ENCODE measurements at places on chromosomes 6 and 20. TPM values are rescaled to one million over a fixed set of nuclear protein-coding genes. Genes with fewer than 3 reads are reported as not detected.
A peak's percentile ranks its signal among the peaks of the same experiment; 100 is the strongest.

Gene BTNL2
- total RNA-seq = not detected

Gene CALHM4
- total RNA-seq = not detected

Gene GPR63
- 1.6 TPM for total RNA-seq

Gene TUBB1
- not detected for total RNA-seq

Gene OPN5
- total RNA-seq = not detected

Gene ADGRF5
- not detected for total RNA-seq

Gene ULBP2
- 0.60 TPM for total RNA-seq

Gene RAET1L
- not detected for total RNA-seq

GRCh38 chr20:6395695-6396094 is 272.9 kb upstream of the FERMT1 start:
- H3K27me3 ChIP-seq = no peaks in the 10 kb centered on the region
- no peak overlapping the region for H3K27ac ChIP-seq
- H3K4me3 ChIP-seq = no peak overlapping the region
- H3K36me3 ChIP-seq = no peaks in the 10 kb centered on the region
- no peaks in the 10 kb centered on the region for H3K4me1 ChIP-seq
- DNase-seq = no peak

- no peak for DNase-seq
- peaks cover 3% of the 10 kb centered on the region for H3K27me3 ChIP-seq
- no peak overlapping the region for H3K27ac ChIP-seq
- H3K36me3 ChIP-seq = no peaks in the 10 kb centered on the region
Measured at GRCh38 chr6:159422041-159422984, 253.1 kb downstream of the FNDC1 start.

DNA sequence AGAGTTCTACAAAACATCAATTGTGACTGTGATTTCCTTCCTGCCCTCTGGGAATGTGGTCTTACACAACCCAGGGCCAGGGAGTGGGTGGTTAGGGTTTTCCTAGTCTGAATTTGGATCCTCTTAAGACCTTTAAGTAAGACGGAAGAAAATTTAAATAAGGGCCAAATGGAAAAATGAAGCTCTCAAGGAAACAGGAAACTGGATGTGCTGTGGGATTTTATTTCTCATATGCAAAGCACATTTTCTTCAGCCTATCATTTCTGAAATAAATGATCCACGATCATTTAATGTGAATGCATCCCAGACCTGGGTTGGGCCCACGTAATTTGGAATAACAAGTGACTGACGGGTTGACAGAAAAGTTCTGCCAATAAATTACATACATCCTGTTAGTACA is 243.6 kb downstream of the CLIC5 start:
- no peak overlapping the region for H3K27ac ChIP-seq
- no peaks in the 10 kb centered on the region for H3K36me3 ChIP-seq
- peaks cover 3% of the 10 kb centered on the region for H3K27me3 ChIP-seq
- H3K4me1 ChIP-seq = no peaks in the 10 kb centered on the region

DNA sequence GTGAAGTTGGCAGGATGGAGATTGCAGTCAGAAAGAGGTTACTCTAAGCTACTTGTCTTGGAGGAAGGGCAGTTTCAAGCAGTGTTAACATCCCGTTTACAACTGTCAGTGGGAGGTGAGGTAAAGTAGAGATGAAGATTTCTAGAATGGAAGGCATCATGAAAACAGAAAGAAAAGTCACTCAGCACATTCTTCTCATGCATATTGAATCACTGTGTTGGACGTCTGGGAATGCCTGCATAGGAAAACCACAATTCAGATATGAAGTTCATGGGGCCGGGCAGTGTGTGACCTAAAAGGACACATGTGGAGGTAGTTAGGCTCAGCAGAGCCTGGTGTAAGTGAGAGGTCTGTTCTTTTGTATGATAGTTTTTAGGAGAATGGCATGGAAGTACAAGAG is 73.5 kb upstream of the LAMP5 start:
- no peak for DNase-seq
- H3K27ac ChIP-seq = no peak overlapping the region
- no peak overlapping the region for H3K4me3 ChIP-seq
- no peaks in the 10 kb centered on the region for H3K4me1 ChIP-seq
- no peaks in the 10 kb centered on the region for H3K27me3 ChIP-seq

GRCh38 chr6:16518265-16518664 is 243.0 kb downstream of the ATXN1 start:
- no peak overlapping the region for H3K4me3 ChIP-seq
- DNase-seq = no peak
- H3K36me3 ChIP-seq = peaks cover 21% of the 10 kb centered on the region
- H3K27ac ChIP-seq = no peak overlapping the region
- no peaks in the 10 kb centered on the region for H3K27me3 ChIP-seq
- peaks cover 59% of the 10 kb centered on the region for H3K4me1 ChIP-seq

DNA sequence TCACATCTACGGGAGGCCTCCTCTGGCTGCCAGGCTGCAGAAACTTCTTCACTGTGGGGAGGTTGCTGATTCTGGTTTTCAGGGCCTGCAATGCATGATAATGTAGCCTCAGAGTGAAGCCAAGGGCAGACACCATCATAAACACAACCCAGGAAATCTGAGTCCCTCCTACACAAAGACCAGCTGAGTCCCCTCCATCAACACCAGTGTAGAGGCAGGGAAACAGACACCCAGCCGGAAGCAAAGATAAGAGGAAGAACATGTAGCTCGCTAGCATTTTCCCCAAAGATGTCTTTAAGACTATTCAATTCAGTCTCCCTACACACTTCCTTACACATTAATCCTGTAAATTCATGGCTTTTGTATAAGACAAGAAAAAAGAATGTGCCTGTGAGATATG is 23.6 kb downstream of the GSTA2 start:
- no peaks in the 10 kb centered on the region for H3K36me3 ChIP-seq
- no peak for DNase-seq
- H3K27ac ChIP-seq = no peak overlapping the region

GRCh38 chr6:7148100-7148822 is 40.5 kb downstream of the RREB1 start:
- peaks cover 2% of the 10 kb centered on the region for H3K36me3 ChIP-seq
- H3K27ac ChIP-seq = no peak overlapping the region
- H3K4me1 ChIP-seq = peaks cover 41% of the 10 kb centered on the region
- no peak for DNase-seq
- no peak overlapping the region for H3K4me3 ChIP-seq

- peaks cover 14% of the 10 kb centered on the region for H3K27me3 ChIP-seq
- H3K4me3 ChIP-seq = no peak overlapping the region
- H3K27ac ChIP-seq = no peak overlapping the region
- H3K36me3 ChIP-seq = no peaks in the 10 kb centered on the region
- DNase-seq = no peak
- H3K4me1 ChIP-seq = no peaks in the 10 kb centered on the region
Measured at GRCh38 chr20:20782755-20783154, 70.3 kb upstream of the RALGAPA2 start.

GRCh38 chr20:30816182-30816645 is 441.2 kb upstream of the DEFB115 start:
- no peak overlapping the region for H3K4me3 ChIP-seq
- H3K4me1 ChIP-seq = no peaks in the 10 kb centered on the region
- DNase-seq = no peak
- H3K27ac ChIP-seq = no peak overlapping the region

GRCh38 chr6:81789291-81789690 is 36.8 kb upstream of the TENT5A start:
- no peaks in the 10 kb centered on the region for H3K36me3 ChIP-seq
- no peak overlapping the region for H3K4me3 ChIP-seq
- H3K27me3 ChIP-seq = peaks cover 4% of the 10 kb centered on the region

- H3K36me3 ChIP-seq = no peaks in the 10 kb centered on the region
- H3K27me3 ChIP-seq = peaks cover 18% of the 10 kb centered on the region
- H3K4me3 ChIP-seq = no peak overlapping the region
Measured at GRCh38 chr20:59438201-59438600, 137.8 kb downstream of the EDN3 start.

- H3K4me3 ChIP-seq = no peak overlapping the region
- no peaks in the 10 kb centered on the region for H3K36me3 ChIP-seq
- DNase-seq = no peak
Measured at GRCh38 chr6:140684776-140685550, 1310.5 kb upstream of the CITED2 start.

- H3K36me3 ChIP-seq = peaks cover 41% of the 10 kb centered on the region
- no peak overlapping the region for H3K27ac ChIP-seq
- no peak for DNase-seq
Measured at GRCh38 chr6:135047336-135047735, 7.3 kb downstream of the HBS1L start.

- DNase-seq = no peak
- no peak overlapping the region for H3K4me3 ChIP-seq
- no peaks in the 10 kb centered on the region for H3K36me3 ChIP-seq
- peaks cover 16% of the 10 kb centered on the region for H3K27me3 ChIP-seq
Measured at GRCh38 chr20:54042021-54042420, 28.4 kb downstream of the BCAS1 start.

DNA sequence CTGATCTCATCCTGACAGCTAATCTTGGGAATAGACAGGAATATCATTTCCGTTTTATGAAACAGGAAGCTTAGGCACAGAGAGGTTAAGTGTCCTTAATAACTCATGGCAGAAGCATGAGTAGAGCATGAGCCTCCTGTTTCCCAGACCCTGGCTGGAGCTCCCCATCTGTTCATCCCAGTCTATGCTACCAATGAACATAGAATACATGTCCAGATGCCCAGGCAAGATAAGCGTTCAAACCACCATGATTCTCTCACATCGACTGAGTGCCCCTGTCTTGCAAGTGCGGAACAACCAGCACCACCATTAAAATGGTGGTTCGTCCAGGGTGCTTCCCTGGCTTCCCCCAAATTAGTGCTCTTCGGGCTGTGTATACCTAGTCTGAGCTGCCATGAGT is 217.1 kb downstream of the FARS2 start:
- no peak overlapping the region for H3K4me3 ChIP-seq
- no peaks in the 10 kb centered on the region for H3K27me3 ChIP-seq
- no peaks in the 10 kb centered on the region for H3K36me3 ChIP-seq
- DNase-seq = no peak

DNA sequence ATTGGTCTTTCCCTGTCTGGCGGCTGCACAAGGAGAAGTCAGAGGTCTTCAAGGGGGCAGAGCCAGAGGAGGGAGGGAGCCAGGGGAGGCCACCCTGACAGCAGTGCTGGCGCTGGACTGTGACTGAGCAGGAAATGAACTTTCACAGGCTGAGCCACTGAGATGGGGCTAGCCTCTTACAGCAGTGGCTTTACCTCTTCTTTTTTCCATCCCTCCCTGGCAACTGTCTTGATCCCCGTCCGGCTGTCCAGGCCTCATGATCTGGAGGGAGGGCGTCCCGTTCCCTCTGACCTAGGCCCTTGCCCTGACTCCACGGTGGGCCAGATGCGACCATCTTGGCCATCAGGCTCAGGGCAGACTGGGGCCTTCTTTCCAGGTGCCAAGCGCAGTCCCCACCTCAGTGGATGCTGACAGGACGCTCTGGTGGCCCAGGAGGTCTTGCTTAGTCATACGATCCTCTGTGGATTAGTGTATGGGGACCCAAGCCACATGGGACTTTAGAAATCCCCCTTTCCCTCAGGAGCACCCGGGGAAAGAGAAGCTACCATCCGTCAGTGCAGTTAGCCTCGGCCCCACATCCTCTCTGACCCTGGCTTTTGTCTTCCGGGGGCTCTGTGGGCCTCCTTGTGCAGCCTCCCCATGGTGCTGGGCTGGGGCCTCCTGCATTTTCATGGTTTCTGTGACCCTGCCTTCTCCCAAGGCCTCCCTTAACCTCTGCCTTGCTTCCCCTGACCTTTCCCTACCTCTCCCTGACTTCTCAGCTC is 57.4 kb upstream of the CCDC167 start:
- H3K4me3 ChIP-seq = no peak overlapping the region
- H3K27ac ChIP-seq = no peak overlapping the region
- peaks cover 18% of the 10 kb centered on the region for H3K27me3 ChIP-seq
- no peaks in the 10 kb centered on the region for H3K36me3 ChIP-seq
- peaks cover 21% of the 10 kb centered on the region for H3K4me1 ChIP-seq

DNA sequence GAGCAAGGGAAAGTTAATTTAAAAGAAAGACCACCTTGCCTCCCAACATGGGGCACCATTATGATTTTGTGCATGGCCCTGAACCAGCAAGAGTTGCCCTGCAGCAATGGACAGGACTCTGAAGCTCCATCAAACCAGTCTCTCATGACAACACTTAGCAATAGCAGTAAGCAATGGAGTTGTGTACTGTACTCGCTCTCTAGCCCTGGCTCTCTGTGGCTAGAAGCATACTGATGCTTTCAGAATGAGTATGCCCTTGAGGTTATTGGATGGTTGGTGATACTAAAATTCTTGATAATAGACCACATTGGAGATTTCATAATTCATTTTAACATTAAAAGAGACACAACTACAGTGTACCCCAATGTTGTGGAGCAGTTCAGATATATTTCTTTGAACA is 23.2 kb upstream of the LMBRD1 start:
- H3K27ac ChIP-seq = no peak overlapping the region
- no peaks in the 10 kb centered on the region for H3K27me3 ChIP-seq
- H3K4me3 ChIP-seq = no peak overlapping the region
- no peak for DNase-seq

DNA sequence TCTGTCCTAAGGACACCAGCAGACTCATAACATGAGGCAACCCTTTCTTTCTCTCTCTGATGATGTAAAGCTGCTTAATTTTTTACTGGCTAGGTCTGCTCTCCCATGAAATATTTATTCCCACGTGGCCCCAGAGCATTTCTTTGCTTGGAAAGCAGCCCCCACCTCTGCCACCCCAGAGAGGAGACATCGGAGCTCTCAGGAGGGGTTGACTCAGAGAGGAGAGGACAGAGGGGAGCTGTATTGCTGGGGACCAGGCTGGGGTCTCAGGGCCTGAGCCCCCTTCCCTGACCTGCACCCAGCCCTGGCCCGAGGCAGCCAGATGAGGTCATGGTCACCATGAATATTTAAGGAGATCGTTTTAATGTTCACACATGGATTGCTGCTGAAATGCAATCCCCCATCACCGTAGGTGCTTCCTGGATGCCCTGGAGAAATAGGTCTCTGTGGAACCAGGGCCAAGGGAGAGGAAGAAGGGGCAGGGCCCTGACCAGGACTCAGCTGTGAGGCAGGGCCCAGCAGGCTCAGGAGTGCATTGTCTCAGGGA is 117.5 kb downstream of the DLL1 start:
- H3K36me3 ChIP-seq = peaks cover 4% of the 10 kb centered on the region
- H3K4me3 ChIP-seq = no peak overlapping the region
- H3K27me3 ChIP-seq = peaks cover 4% of the 10 kb centered on the region
- H3K4me1 ChIP-seq = no peaks in the 10 kb centered on the region
- peak; percentile 9 for DNase-seq
- no peak overlapping the region for H3K27ac ChIP-seq

DNA sequence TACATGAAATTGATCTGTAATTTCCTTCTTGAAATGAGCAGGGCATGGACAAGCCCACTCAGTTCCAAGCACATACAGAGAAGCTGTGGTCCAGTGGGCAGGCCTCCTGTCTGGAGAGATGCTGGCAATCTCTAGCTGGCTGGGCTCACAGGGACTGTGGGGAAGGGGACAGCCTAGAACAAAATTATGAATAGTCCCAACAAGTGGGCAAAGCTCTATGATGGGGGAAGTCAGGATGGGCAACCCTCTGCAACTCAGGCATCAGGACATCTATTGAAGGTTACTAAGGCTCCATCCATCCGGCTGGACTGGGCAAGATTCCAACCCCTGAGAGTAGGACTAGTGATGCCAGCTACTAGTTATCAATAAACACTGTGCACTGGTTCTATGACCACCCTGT is 40.9 kb downstream of the TRERF1 start:
- H3K27me3 ChIP-seq = no peaks in the 10 kb centered on the region
- H3K4me3 ChIP-seq = no peak overlapping the region
- peaks cover 18% of the 10 kb centered on the region for H3K4me1 ChIP-seq
- peaks cover 8% of the 10 kb centered on the region for H3K36me3 ChIP-seq

GRCh38 chr6:37910998-37911397 is 91.5 kb downstream of the ZFAND3 start:
- DNase-seq = no peak
- H3K4me3 ChIP-seq = no peak overlapping the region
- H3K36me3 ChIP-seq = peaks cover 5% of the 10 kb centered on the region
- no peaks in the 10 kb centered on the region for H3K27me3 ChIP-seq
- peaks cover 13% of the 10 kb centered on the region for H3K4me1 ChIP-seq

Measured in activated CD8-positive, alpha-beta T cell treated with anti-CD3 and anti-CD28 coated beads, Interleukin-2, amount 10 ng/mL, durations not matched to agents 7 days and 5 days (primary cell).